ENCODE measurements at places on chromosomes 3 and 15.

DNA sequence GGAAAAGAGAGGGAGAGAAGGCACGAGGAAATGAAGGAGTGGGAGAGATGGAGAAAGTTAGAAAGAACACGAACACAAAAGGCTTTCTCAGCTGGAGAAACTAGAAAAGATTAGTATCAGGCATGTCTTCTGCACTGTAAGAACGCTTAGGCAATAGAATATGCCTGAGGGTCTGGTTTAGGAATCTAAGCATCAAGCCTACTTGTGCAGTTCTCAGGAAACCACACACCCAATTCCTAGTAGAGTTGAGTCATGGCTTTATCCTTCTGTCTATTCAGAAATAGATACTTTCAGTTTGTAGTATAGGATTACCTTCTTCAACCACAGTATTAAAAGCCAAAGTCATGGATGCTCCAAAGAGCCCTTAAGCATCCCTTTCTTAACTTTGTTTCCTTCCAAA, 969.4 kb downstream of the NTRK3 start:
- DNase-seq: no peak

DNA sequence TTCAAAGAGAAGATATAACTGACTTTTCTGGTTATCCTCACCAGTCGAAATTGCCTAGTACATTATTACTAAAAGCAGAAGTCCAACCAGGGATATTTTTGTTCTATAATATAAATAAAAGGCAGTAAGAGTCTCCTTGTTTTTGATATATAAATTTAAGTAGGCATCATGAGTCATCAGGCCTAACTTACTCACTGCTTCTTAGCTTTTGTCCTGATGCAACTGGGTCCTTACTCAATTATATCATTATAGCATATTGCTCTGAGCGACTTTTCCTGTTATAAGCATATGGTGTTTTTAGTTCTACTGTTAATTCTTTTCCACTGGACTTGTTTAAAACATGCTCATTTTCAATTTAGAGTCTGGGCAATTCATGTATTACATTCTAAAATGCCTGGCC, 910.1 kb downstream of the MCTP2 start:
- no peak for DNase-seq

GRCh38 chr15:37638116-37638515, 296.3 kb upstream of the TMCO5A start:
- no peak for DNase-seq

DNA sequence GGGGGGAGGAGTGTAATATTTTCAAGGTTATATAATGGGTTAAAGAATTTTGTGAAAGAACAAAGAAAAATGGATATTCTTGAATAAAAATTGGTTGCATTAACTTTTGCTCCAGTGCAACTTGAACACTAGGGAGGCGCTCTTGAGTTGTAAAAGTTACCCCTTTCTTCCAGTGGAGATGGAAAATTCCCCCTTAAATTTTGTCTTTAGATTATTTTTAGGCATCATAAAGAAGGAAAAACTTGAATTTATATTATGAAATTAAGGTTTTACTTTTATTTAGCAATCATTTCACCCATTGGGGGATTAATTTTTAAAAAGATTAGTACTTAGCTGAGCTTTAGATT, 550 bp upstream of the CHD2 start:
- DNase-seq: no peak

- DNase-seq: no peak
Measured at GRCh38 chr15:32709295-32710033, 8.3 kb upstream of the GREM1 start.

- DNase-seq: no peak
Measured at GRCh38 chr3:107242579-107242978, 134.7 kb upstream of the CCDC54 start.

DNA sequence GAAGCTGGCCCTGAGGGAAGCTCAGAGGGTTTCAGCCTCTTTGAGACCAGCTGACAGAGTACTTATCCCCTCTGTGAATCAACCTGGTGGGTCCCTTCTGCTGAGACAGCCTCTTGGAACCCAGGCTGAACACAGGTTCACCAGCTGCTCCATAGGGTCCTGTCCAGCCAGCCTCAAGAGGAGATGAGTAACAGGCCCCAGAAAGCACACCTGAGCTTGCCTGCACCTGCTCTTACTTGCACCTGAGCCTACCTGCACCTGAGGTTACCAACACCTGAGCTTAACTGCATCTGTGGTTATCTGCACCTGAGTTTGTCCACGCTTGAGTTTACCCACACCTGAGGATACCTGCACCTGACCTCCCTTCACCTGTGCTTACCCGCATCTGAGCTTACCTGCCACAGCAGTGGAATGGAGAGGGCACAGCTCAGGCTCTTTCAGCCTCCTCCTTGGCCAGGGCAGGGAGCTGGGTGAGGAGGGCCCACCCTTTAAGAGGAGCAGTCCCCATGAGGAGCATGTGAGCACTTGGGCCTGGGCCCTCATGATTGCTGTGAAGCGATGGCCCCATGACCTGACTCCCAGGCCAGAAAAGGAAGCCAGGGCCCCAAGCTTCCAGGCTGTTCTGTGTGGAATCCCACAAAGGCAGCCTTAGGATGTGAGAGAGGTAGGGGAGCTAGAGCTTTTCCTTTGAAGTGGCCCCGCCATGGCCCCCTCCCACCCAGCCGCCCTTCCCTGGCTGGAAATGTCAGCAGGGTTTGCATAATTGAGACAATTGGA, at the start of gene TRPM1:
TSS of gene TRPM1 (minus strand) at position 464 of the 777 bp plus-strand sequence. CDS start 20,370 bp downstream, outside the sequence.
- DNase-seq: no peak

DNA sequence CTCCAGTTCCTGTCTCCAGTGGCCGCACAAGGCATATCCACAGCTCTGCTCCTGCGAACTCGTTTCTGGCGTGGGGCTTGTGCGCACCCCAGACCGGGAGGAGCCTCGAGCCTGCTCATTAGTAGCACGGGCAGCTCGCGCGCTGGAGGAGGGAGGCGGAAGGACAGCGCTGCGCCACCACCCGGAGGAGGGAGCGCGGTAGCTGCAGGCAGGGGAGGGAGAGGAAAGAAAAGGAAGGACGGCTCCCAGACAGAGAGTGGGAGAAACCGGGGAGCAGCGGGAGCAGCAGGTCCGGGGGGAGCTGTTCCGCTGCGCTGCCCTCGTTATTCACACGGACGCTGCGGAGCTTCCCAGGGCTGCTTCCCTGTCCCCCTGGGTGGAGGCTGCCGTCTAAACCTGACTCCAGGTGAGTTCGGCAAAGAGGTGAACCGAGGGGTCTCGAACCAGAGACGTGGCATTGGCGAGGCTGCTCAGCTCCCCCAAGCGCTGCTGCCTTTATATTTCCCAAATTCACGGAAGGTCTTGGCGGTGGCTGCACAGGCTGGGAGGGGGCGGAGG, 121.3 kb upstream of the ZNF717 start:
- no peak for DNase-seq

DNA sequence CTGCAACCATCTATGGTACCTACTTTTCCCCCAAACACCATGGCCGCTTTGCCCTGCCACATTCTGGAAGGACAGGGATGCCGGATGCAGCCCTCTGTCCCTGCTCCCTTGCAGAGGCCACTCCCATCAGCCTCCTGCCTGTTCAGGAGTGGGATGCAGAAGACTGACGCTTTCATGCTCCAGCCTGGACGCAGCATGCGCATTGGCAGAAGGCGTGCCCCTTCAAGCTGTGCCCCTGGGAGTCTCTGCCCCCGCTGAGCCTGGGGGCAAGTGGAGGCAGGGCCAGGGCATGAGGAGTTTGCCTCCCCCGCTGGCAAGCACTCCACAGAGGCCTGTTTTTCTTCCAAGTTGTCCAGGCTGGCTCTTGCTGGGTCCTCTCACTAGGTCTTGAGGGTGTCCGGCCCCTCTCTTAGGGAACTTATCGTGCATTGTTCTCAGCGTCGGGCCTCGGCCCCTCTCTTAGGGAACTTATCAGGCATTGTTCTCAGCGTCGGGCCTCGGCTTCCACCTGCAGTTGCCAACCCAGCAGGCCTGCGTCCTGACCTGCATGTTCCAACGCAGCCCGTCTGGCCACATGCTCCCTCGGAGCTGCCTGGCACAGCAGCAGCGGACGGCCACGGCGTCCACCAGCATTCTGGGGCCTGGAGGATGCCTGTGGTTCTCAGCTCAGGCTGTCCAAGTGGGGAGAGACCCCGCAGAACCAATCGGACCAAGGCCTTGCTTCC, 14.6 kb upstream of the SNRPA1 start:
- DNase-seq: no peak

- no peak for DNase-seq
Measured at GRCh38 chr3:102089904-102090720, 240.8 kb downstream of the NFKBIZ start.

- peak; percentile 29 for DNase-seq
Measured at GRCh38 chr3:43296565-43296964, 10.2 kb downstream of the SNRK start.

DNA sequence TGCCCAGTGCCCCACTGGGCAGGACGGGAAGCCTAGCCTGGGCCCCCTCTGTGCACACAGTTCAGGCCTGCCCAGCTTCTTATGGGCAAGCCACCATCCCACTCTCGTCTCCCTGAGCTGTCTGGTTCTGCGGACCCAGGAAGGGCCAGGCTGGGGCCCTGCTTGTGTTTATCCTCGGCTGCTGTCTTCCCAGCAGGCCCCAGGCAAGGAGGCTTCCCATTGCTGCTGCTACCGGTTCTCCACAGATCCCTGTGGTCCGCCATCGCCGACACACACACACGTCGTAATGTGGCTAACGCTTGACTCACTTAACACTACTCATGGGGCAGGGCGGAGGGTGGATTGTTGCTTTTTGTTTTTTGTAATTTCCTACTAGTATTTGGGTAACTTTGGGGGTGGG, 52.4 kb upstream of the SLC6A1 start:
- no peak for DNase-seq

DNA sequence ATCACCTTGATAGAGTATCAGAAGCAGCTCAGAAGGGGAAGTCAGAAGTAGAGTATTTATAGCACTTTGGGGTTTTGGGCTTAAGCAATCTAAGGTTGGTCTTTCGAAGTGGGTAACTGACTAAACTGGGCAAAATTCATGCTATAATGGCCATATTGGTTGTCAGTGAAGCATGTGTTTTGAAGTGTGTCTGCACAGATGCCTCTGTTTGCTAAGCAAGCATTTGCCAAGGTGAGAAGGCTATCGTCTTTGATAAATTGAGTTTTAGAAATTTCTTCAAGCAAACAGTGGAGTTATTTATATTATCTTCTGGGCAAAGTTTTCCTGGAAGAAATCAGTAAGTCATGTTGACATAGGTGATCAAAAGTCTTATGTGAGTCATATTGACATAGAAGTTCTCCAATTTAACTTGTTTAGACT, 412.8 kb upstream of the TGFBR2 start:
- DNase-seq: no peak

GRCh38 chr15:98514034-98514622, 134.2 kb upstream of the IGF1R start:
- DNase-seq: no peak

DNA sequence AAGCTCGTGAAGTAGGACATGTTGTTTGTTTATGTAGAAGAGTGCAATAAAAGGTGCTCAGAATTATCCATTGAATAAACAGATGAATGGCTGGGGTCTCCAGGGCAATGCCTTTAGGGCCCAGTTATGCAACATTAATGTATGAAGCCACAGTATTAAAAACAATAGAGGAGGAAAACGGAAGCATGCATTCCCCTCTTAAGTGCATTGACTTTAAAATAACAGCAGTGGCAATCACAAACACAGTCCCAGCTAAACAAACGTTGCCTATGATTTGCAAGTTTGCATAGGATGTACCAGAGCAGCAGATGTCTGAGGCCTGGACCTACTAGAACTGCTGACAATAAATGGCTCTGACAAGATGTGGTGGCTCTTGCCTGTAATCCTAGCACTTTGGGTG, 60.6 kb upstream of the GCNT3 start:
- DNase-seq: no peak

GRCh38 chr3:72160351-72160750, 375.4 kb upstream of the PROK2 start:
- DNase-seq: no peak

- DNase-seq: no peak
Measured at GRCh38 chr3:128488991-128489673, 3.9 kb downstream of the GATA2 start.

DNA sequence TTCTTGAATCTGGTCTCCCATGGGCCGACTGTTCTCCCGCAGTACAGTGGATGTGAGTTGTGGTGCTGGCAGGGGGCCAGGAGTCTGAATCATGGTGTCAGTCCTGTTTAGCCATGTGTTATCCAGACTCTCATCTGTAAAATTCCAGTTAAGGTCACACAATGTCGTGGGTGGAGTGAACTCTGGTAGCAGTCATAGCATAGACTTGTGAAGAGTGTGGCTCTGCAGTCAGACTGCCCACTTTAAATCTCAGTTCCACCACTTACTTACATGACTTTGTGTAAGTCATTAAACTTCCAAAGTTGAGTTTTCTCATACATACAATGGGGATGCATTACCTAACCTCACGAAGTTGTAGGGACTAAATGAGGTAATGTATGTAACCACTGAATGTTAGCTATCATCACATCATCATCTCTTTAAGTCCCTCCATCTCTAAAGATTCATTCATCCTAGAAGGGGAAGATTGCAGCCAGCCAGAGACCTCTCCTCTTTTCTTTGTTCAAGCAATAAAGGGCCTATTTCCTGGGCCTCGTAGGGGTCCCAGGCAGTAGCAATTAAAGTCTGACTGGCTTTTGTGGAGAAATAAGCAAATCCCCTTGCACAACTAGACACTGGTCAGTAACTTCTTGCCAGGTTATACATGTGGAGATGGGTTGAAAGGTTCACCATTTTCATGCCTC, 93.9 kb downstream of the PCCB start:
- DNase-seq: no peak

DNA sequence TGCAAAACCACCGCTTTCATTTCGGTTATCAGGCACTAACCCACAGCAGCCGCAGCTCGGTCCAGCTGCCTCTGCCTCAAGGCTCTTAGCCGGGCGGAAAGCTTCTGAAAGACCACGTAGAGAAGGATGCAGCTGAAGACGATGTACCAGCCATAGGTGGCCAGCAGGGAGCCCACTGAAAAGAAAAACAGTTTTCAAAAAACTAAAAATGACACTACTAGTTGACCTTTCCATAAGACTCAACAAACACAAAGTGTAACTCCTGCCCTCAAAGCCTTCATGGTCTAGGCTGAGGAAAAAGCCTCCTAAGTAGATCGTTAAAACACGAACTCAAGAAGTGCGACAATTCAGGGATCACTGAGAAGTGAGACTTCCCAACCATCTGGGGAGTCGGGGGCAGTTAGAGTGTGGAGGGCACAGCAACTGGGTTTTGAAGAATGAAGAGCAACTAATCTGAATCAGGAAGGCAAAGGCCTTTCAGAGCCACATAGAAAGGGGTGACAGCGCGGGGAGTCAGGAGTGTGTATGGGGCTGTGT, 716 bp downstream of the SELENOS start:
- no peak for DNase-seq

- DNase-seq: no peak
Measured at GRCh38 chr15:67225336-67225735, 29.1 kb downstream of the AAGAB start.

- DNase-seq: no peak
Measured at GRCh38 chr3:175163686-175164085, 304.6 kb downstream of the NAALADL2 start.

- no peak for DNase-seq
Measured at GRCh38 chr3:98058244-98058960, 23.3 kb upstream of the GABRR3 start.
